ENCODE measurements at places on chromosomes 6 and 20.

DNA sequence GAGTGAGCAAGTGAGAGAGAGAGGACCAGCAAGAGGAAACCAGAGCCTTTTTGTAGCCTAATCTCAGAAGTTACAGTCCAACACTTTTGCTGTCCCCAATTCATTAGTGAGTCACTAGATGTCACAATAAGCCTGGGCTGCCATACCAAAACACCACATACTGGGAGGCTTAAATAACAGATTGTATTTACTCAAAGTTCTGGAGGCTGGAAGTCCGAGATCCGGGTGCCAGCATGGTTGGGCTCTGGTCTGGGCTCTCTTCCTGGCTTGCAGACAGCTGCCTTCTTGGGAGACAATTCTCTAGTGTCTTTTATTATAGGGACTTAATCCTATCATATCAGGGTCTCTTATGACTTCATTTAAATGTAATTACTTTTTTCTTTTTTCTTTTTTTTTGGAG lies 50.7 kb upstream of the FERMT1 start:
- DNase-seq, result no peak

DNA sequence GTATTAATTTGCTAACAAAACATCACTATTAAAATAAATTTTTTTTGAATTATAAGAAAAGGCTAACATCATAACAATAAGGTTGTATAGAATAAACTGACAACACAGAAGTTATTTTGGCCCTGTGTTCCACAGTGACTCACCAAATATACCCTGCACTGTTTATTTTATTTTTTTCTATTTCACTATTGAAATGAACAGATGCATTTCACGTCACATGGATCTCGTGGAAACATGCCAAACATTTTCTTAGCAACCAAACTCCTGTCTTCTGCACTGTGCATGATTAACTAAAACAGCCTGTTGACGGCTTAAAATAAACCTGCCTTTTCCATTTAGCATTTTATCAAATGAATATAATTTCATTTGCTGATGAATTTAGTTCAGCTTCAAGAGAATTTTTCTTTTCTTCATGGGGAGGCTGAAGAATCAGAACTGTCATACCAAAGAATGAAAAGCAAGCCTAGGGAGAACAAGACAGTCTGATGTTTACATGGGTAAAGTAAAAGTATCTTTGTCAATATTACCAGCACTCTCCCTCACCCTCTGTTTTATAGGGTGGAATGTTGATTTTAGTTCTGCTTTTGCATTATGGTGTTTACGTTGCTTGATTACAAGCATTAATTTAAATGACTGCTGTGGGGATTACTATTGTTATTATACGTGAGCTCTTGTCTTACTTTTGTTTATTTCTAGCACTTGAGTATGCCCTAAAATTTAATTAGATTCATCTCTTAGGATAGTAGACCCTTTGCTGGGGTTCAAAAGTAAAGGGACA lies 115.3 kb downstream of the LCA5 start:
- no peak for DNase-seq

DNA sequence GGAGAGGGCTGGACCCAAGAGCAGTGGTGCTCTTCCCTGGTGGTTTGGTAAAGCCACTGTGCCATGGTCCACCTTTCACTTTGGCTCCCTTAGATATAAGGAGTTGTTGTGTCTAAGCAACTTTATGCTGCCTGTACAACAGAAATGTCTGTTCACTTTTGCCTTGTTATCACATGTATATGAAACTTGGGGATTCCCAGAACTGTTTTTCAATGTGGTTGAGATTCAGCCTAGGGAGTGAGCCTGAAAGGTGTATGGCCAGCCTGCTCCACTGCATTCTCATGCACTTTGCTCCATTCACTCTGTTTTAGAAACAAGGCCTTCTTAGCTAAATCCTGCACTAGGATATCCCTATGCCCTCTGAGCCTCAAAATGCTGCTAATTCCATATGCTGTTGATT lies 234.5 kb upstream of the THEMIS start:
- no peak for DNase-seq

DNA sequence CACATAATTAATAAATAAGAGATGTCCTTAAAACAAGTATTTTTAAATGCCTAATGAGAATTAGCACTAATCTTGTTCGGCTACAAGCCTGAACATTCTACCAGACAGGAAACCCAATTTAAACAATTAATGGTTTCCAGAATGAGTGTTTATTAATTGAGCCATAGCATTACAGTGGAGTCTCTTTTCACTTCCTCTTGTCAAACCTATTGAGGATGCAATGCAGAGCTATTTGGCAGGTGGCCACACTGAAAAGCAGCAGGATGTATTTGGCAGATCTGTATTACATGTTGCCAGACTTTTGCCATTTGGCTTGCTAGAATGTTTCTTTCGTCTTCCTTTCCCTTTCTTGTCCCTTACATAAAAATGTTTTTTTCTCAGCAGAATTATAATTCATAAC lies 475.2 kb upstream of the MARCKS start:
- no peak for DNase-seq

DNA sequence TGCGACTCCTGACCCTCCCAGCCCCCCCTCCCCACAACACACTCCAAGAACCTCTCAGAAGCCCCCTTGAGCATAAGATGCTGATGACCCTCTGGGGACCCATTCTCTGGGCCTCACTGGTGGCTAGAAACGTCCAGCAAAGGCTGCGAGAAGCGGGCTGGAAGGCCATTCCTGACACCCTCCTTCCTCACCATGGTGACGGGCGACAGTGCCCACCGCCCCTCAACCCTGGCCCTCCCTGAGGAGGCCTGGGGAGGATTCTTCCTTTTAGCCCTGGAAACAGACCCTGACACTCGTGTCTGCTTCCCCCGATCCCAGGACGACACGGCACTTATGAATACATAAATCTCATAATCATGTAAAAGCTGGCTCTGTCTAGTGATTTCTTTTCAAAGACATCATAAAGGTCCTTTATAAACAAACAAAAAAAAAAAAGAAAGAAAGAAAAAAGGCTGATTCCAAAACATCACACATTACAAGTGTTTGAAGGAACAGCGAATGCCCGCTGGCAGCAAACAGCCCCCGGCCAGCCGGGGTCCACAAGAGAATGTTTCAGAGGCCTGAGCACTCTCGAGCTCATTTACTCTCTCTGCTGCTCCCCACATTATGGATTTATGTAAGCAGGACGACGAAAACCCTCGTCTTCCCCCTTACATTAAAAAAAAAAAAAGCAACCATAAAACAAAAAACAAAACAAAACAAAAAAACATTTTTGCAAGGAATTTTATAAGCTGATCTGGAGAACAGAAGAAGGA lies 40.7 kb downstream of the PREX1 start:
- DNase-seq, result no peak

DNA sequence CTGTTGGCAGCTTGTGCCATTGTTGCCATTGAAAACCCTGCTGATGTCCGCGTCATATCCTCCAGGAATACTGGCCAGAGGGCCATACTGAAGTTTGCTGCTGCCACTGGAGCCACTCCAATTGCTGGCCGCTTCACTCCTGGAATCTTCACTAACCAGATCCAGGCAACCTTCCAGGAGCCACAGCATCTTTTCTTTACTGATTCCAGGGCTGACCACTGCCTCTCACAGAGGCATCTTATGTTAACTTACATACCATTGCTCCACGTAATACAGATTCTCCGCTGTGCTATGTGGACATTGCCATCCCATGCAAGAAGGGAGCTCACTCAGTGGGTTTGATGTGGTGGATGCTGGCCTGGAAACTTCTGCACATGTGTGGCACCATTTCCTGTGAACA lies 221.8 kb upstream of the FAM83B start:
- no peak for DNase-seq

- no peak for DNase-seq
Observed at GRCh38 chr6:109521080-109521479, 38.1 kb upstream of the ZBTB24 start.

DNA sequence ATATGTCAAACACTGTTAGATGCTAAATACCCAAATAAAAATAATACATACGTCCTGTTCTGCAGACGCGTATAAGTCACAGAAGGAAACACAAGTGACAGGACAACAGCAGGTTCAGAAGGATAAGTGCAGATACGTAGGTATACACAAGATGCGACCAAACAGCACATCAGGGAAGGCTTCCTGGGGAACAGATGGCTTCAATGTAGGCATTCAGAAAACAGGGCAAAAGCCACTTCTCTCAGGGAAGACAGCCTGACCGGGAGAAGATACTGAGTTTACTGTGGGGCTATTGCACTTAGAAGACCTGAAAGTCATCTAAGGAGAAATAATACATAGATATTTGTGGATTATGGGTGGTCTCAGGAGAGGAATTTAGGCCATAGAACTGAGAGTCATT lies 1.9 kb downstream of the HLA-DPA1 start:
- DNase-seq, result no peak

DNA sequence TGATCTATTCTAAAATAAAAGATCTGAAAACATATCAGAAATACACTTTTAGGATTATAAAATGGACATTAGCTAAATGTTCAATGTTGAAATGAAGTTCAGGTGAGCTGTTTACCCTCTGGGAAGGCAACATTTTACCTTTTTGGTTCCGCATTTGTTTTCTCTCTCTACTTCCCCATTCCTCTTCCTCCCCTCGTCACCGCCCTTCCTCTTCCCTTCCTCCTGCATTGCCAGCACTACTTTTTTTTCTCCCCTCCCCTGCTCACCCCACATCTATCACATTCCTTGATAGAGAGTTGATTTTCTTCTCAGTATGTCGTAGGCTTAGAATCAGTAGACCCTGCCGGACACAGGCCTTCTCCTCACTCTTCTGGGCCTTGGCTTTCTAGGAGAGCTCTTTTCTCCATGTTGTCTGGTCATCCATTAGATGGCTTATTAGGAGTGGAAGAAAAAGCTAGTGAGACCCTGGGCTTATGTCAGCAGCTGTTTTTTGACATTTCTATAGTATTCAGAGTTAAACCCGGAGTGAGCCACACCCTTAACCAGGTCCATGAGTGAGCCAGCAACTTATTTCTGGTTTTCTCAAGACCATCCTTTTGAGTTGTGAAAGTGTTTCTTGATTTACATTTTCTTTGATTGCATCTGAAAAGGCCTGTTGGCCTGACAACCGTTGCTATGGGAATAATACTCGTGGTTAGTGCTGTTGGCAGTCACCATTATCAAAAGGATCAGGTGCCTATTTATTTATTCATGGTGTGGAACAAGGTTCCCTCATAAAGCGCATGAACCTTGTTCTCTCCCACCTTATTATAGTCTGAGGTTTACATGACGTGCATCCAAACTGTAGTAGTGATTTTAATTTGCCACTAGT lies 90.9 kb downstream of the DTD1 start:
- DNase-seq, result no peak

DNA sequence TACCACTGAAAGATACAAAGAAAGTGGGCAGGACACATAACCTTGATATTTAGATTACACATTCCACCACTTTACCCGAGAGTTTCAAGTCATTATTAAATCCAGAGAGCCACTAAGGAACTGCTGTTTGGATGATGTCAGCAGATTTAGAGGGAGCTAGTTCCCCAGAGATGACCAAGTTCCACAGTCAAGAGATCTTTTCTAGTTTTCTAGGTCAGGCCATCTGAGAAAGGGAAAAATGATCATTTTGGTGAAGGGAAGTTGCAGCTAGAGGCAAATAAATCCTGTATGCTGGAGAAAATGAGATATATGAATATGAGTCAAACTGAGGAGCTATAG lies 147.8 kb downstream of the HS3ST5 start:
- no peak for DNase-seq

DNA sequence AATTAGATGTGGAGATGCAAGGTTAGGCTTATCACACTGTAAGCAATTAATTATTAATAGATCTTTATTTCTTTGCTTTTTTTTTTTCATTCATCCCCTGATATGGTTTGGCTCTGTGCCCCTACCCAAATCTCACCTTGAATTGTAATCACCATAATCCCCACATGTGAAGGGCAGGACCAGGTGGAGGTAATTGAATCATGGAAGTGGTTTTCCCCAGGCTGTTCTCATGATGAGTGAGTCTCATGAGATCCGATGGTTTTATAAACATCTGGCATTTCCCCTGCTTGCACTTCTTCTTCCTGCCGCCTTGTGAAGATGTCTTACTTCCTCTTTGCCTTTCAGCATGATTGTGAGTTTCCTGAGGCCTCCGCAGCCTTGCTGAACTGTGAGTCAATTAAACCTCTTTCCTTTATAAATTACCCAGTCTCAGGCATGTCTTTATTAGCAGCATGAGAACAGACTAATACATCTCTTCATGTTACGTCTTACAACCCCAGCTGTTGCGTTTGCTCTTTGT lies 333.8 kb downstream of the CDH26 start:
- no peak for DNase-seq

DNA sequence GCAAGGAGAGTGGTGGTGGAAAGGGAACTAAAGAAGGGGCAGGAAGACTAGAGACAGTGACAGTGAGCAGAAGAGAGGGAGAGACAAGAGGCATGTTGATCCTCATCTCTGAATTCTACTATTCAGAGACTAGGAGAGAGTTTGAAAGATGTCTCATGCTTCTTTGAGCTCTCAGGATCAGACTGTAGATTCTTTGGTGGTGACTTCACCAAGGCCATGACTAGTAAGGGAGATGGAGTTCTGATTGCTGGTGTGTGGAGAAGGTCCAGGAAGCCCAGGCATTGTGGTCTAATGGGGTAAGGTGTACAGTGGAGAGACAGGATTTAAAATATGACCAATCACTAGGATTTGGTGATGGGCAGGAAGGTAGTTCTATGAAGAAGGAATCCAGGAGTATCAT lies 713 bp downstream of the WFDC9 start:
- DNase-seq, result no peak

- no peak for DNase-seq
Observed at GRCh38 chr6:37168811-37169495, 999 bp upstream of the PIM1 start.

- no peak for DNase-seq
Observed at GRCh38 chr20:8073024-8073832, 53.7 kb upstream of the TMX4 start.

DNA sequence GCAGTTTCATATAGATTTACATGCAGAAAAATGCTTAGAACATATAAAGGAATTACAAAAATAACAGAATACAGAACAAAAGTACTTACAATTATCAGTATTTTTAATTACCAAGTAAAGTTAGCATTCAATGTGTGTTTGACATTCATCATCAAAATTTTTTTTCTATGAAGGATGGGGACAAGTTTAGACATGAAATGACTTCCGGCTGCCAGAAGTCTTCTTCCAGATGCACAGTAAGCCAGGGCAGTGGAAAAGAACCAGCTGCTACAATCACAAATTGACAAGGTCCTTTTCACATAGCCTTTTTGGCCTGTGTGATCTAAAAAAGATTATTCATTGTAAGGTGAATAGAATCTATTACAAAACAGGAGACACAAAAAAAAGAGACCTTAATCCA lies 73.8 kb downstream of the HUS1B start:
- no peak for DNase-seq

GRCh38 chr6:24472181-24472580 lies 17.2 kb downstream of the GPLD1 start:
- DNase-seq, result no peak
